ENCODE measurements at places on chromosomes 2 and 18.

DNA sequence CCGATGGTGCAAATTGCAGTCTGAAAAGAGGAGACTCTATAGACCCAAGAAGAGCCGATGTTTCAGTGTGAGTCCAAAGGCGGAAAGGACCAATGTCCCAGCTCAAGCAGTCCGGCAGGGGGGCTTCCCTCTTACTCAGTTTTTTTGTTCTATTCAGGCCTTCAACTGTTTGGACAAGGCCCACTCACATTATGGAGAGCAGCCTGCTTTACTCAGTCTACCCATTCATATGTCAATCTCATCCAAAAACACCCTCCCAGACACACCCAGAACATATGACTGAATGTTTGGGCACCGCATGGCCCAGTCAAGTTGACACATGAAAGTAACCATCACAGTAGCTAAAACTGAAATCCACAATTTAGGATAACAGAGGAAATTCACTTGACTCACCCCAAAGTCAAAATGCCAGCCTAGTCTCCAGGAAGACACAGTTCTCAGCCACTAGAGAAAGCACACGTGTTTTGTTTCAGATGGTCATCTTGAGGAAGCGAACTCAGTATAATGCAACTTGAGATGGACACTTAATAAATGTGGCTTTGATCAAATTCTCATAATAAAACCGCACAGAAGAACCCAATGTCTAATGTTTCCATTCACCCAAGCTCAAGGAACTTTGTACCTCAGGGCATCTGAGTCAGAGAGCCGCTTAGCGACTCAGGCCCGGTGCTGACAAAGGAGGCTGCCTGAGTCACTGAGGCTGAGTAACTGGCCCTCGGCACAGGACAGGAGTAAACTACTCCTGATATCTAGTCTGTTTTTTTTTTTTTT, 2.4 kb downstream of the FHL2 start:
- peak; percentile 95 for DNase-seq

GRCh38 chr18:37922162-37922561, 356.6 kb upstream of the CELF4 start:
- no peak for DNase-seq

DNA sequence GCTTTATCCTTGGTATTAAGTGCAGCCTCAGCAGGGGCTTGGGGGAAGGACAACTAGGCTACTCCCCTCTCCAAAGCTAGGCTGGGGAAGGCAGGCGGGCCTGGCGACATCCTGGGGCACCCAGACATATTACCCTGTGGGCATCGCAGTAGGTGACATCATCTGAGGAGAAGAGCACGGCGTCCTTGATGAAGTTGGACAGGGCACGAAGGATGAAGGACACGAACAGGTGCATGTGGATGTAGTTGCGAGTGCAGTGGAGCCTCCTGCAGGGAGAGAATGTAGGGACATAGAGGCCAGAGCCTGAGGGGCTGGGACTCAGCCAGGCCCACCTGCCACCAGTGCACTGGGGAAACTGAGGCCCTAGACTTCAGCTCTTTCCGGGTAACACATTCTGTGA, 32.3 kb downstream of the TMEM37 start:
- DNase-seq: no peak

GRCh38 chr2:12678186-12678585, 38.5 kb upstream of the TRIB2 start:
- DNase-seq: no peak

DNA sequence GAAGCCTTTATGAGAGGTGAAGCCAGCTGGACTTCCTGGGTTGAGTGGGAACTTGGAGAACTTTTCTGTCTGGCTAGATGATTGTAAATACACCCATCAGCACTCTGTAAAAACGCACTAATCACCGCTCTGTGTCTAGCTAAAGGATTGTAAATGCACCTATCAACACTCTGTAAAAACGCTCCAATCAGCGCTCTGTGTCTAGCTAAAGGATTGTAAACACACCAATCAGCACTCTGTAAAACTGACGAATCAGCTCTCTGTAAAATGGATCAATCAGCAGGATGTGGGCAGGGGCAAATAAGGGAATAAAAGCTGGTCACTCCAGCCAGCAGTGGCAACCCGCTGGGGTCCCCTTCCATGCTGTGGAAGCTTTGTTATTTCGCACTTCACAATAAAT, 163.6 kb upstream of the SLC39A10 start:
- no peak for DNase-seq

DNA sequence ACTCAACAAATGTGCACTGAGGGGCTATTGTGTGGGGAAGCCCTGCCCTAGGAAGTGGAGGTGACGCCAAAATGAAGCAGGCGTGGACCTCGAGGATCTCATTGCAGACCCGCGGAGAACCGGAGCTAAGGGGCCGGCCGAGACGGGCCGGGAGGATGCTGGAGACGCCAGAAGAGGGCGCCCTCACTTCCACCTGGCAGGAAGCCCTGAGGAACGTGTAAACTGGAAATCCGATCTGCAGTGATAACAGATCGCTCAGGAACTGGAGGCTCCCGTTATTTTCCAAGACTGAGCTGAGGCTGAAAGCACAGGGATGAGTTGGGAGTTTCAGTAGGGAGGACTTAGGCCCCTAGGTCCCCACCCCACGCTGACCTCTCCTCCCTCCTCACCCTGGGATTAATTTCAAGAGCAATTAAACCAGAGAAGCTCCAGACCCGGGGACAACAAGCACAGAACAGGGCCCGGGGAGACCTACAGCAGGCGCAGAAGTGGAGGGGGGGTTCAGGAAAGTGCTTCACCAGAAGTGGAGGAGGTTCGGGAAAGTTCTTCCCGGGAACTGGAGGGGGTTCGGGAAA, 7.7 kb upstream of the COL6A3 start:
- DNase-seq: peak; percentile 85

- DNase-seq: no peak
Measured at GRCh38 chr2:239202836-239203235, 198.0 kb downstream of the HDAC4 start.

DNA sequence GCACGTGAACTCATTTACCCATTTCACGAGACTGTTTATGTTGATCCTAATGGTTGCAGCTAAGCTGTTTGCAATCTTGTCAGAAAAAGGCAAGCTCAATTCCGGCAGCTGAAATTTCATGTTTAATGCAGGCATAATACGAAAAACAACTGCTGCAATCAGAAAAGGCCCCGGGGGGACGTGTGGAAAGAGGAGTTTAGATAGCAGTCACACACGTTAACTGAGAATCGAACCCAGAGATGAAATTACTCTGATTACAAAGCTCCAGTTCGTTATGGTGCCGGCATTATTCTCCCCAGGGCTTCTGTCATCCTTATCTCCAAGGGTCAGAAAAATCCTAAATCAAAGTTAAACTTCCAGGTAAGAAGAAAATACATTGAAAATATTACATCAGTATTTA, 79.9 kb upstream of the MYT1L start:
- no peak for DNase-seq

- DNase-seq: no peak
Measured at GRCh38 chr18:62264984-62265383, 60.1 kb upstream of the TNFRSF11A start.

DNA sequence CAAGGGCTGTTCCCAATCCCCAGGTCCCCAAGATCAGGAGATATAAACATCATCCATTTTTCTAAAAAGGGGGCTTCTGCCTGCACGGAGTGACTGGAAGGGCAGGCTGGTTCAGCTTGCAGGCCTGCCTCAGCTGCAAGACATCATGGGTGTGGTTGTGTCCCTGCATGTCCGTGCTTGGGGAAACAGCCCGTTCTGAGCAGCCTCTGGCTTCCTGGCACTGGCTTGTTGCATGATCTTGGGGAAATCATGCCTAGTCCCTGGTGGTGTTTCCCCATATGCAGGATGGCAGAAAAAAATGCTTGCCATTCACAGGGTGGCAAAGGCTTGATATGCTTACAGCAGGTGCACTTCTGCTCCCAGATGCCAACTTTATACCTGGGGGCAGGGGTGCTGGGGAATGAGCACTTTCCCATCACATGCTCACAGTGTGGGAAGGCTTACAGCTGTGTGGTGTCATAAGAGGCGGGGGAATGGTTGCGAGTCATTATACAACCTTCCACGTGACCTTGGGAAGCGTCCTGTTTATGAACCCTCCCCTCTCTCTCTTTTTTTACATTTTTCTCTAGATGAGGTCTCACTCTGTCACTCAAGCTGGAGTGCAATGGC, 7.2 kb downstream of the PCARE start:
- DNase-seq: no peak

DNA sequence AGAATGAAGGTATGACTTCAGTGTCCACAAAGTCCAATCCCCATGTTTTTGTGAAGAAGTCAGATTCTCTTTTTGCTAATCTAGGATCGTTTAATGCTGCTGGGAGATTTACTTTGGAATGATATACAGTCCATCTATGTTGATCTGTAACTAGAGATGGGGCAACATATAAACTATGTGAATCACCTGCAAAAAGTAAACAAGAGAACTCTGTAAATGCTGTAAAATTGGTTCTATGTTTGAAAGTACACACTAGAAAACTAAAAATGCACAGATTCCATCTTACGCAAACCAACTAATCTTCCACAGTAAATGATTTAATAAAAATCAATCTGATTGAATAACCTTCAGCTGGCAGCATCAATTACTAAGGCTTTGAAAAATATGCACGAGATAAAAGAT, 37.5 kb downstream of the VPS54 start:
- DNase-seq: no peak

- DNase-seq: no peak
Measured at GRCh38 chr18:63550068-63550467, 7.9 kb downstream of the SERPINB12 start.

GRCh38 chr2:223918671-223919134, 26.4 kb downstream of the WDFY1 start:
- no peak for DNase-seq

GRCh38 chr2:98924038-98924830, 11.8 kb downstream of the CRACDL start:
- DNase-seq: no peak

DNA sequence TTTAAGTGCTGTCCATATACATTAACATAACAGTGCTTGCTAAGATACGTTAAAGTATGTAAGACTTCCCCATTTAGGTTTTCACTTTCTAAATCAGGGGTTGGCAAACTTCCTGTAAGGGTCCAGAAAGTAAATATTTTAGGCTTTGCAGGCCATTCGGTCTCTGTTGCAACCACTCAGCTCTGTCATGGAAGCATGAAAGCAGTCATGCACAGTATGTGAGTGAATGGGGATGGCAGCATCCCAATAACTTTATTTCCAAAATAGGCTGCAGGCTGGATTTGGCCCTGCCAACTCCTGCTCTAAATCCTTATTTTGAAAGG, 128.7 kb downstream of the PLA2R1 start:
- no peak for DNase-seq

- no peak for DNase-seq
Measured at GRCh38 chr18:75213611-75214331, 3.2 kb downstream of the TSHZ1 start.

DNA sequence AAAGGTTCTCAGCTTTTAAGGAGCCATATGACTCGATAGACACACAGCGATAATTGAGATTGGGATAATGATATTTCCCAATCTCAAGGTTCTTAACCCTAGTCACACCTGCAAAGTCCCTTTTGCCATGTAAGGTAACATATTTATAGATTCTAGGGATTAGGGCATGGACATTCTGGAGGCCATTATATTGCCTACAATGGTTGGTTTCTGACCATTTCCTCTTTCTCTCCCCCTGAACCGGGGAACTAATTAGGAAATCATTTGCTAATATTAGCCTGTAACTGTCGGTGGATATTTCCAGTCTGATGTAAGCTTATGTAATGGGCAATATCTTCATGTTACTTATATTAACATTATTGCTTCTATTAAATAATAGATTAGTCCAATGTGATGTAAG, 40.8 kb upstream of the ARHGAP15 start:
- DNase-seq: no peak

DNA sequence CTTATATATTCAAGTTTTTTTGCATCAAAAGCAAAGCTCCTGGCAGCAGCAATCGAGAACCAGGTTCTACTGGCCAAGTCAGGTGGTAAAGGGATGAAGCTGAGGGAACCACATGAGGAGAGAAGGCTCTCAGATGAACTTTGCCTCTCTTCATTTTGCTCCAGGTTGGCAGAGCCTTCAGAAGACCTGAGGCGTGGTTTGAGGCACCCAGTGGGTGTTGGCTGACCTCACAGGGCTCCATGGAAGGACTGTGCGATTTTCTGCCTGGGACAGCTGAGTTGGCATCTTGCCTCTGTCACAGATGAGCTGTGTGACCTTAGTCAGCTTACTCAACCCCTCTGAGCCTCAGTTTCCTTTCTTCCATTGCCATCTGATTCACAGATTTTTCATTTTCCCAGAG, 89.0 kb downstream of the INSIG2 start:
- DNase-seq: no peak

- no peak for DNase-seq
Measured at GRCh38 chr18:61606068-61606660, 272.9 kb downstream of the CDH20 start.

DNA sequence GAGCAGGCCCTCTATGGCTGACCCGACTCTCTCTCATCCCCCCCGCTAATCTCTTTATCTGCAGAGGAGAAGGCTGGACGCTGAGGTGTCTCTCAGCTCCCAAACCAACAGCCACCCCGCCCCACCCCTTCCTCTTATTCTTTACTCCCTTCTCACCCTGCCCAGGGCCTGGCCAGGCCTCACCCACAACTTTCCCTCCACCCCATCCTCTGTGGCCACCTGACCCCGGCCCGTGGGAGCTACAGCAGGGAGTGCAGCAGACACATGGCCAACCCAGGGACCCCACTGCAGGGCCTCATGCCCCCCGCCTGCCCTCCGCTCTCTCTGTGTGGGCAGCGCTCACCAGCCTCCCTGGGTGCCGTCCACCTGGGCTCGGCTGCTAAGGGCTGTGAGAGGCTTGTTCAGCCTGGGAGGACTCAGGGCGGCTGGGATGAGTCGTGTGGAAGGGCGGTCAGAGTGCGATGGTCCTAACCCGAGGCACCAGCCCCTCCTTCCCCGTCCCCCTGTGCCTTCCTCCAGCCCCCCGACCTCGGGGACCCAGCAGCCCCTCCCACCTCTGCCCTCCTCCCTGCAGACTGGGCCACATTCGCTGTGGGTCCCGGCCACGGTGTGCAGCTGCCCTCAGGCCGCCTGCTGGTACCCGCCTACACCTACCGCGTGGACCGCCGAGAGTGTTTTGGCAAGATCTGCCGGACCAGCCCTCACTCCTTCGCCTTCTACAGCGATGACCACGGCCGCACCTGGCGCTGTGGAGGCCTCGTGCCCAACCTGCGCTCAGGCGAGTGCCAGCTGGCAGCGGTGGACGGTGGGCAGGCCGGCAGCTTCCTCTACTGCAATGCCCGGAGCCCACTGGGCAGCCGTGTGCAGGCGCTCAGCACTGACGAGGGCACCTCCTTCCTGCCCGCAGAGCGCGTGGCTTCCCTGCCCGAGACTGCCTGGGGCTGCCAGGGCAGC, 6.8 kb downstream of the NEU4 start:
- DNase-seq: no peak

Measured in ACHN (cell line).